ENCODE measurements at places on chromosomes 16 and 17.

GRCh38 chr17:35299135-35299534, 56.3 kb downstream of the SLFN5 start:
- no peak for DNase-seq

DNA sequence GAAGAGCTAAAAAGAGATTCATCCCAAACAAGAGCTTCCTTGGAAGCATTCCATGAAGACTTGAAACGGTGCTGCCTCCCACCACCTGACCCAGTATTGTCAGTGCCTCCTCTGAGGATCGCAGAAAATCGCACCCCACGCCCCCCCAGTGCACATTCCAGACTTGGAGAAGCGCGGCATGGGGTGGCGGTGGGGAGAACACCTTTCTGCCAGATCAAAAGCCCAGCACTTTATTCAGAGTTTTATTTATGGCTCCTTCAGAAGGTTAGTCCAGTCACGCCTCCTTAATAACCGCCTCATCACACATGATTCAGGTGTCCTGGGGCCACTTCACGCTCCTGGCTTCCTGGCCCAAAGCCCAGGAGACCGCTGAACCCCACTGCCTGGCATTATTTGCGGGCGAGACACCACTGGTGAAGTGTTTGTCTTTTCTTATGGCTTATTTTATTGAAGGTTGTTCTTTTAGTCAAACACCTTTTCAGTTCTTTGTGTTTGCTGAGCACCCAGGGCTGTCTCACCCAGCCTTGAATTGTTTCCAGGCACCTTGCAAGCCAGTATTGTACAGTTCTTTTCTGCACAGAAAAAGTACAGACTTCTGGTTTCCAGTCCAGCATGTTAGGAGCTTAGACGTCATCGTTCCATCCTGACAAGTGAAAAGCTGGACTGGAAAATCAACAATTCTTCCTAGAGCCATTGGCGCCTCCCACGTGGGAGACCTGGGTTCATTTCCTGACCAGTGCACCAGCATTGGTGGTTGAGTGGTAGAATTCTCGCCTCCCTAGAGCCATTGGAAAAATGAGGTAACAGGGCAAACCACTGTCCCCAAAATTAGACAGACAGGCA, 79.6 kb upstream of the CACNG5 start:
- no peak for DNase-seq

GRCh38 chr16:8935989-8936388, 27.7 kb downstream of the USP7 start:
- no peak for DNase-seq

DNA sequence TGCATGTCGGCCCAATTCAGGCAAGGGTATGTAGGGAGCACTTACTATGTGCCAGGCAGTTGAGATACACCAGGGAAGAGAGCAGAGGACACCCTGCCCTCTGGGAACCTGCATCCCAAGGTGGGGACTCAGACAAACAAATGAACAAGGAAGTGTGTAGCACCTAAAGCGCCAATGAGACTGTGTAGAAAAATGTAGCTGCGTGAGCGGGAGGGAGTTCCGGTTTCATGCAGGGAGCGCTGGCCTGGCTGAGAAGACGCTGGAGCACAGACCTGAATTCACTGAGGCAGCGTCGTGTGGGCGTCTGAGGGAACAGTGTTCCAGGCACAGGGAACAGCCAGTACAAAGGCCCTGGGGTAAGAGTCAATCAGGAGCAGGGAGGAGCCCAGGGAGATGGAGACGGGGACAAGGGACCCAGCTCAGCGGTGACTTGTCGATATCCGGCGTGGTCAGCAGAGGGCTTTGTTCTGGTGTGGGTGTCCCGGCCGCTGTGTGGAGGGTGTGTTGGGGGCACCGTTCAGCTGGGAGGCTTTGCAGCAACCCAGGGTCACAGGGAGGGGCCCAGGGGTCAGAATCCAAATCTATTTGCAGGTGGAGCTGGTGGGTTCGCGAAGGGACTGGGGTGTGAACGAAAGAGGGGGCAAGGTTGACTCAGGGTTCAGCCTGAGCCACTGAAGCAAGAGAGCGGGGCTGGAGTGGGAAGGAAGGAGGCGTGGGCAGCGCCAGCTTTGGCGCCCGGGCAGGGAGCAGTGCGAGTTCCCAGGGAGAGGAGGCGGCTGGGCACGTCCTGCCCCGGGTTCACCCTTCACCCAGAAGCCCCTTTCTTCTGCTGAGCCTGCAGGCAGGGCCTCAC, 17.8 kb upstream of the OSGIN1 start:
- no peak for DNase-seq

DNA sequence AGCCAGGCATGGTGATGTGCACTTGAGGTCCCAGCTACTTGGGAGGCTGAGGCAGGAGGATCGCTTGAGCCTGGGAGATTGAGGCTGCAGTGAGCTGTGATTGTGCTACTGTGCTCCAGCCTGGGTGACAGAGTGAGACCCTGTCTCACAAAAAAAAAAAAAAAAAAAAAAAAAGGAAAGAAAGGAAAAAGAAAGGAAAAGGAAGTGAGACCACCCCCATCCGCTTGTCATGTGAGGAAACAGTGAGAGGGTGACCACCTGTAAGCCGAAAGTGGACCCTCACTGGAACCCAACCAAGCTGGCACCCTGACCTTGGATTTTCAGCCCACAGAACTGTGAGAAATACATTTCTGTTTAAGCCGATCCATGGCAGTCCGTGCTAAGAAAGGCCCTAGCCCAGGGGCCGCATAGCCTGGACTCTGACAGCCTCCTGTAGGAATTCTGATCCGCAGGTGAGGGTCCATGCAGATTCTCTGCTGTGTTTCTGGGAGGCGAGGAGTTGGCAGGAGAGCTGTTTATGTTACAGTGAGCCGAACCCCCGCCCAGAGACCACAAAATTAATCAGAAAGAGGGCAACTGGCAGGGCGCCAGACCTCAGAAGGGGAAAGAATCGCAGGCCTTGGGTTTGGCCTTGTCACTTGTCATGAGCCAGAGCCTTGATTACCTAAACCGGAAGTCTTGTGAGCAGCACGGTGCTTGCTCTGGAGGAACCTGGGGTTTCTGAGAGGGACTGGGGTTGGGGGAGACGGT, 945 bp downstream of the SGSH start:
- DNase-seq, result peak; percentile 71

DNA sequence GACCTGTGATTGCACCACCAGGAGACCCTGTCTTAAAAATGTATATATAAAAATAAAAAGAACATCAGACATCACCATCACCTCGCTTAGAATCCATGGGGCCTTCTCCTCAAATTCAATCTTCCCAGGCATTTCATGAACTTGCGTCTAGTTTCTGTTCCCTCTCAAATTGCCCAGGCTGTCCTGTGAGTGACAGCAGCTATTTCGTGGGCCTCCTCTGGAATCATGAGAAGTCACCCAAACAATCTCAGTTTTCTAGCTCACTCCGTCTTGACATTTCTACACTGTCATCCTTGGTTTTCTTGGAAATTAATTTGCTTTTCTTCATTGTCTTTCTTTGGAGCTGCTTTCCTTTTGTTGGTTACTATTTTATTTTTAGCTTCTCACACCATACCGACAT, 7.3 kb downstream of the SLC52A1 start:
- no peak for DNase-seq

DNA sequence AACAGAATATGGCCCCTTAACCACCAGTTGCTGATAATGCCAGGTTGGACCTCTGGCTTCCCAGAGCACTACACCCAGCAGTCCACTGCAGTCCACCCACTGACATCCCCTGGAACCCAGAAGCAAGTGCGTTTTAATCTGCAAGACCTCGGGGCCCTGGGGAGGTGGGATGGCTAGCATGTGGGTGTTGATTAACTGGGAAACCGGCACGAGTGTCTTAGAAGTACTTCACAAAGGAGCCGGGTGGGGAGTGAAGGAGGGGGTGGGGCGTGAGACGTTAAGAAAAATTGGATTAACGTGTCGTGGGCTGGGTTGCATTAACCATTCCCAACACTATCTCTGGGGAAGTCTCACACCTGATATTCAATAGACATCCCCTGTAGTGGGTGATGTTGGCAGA, 6.1 kb upstream of the HIC1 start:
- DNase-seq, result no peak

DNA sequence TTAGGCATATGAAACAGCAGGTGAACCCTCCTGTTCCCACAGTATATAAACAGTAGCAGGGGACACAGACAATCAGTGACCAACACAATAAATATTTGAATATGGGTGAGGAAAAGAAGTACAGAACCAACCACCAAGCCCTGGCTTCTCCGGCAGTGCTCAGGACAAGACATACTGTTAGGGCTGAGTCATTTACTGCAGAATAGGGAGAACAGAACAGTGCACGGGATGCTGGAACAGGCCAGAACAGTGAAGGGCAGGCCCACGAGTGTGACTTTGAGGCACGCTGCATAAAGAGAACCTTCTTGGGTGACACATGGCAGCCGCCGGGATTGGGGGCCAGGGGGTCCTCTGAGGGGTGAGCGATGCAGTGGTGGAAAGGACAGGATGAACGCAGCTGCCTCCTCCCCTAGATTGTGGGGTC, 160.4 kb downstream of the CMIP start:
- no peak for DNase-seq

- DNase-seq, result no peak
Measured at GRCh38 chr17:39643271-39643670, 6.3 kb downstream of the STARD3 start.

GRCh38 chr16:29736764-29737163, 9.0 kb downstream of the C16orf54 start:
- no peak for DNase-seq

DNA sequence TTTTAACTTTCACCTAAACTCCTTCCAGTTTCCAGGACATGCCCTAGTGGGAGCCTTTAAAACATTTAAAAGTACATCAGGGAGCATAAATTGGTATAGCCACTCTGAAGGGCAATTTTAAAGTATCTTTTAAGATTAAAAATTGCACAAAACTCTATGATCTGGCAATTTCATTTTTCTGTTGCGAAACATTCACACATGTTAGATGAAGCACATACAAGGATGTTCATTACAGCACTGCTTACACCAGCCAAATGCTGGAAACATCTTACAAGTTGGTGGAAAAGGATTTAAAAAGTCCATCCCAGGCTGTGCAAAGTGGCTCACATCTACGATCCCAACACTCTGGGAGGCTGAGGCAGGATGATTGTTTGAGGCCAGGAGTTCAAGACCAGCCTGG, 26.4 kb upstream of the LONP2 start:
- no peak for DNase-seq

- DNase-seq, result peak; percentile 39
Measured at GRCh38 chr16:69171325-69172084, 15.5 kb upstream of the SNTB2 start.

DNA sequence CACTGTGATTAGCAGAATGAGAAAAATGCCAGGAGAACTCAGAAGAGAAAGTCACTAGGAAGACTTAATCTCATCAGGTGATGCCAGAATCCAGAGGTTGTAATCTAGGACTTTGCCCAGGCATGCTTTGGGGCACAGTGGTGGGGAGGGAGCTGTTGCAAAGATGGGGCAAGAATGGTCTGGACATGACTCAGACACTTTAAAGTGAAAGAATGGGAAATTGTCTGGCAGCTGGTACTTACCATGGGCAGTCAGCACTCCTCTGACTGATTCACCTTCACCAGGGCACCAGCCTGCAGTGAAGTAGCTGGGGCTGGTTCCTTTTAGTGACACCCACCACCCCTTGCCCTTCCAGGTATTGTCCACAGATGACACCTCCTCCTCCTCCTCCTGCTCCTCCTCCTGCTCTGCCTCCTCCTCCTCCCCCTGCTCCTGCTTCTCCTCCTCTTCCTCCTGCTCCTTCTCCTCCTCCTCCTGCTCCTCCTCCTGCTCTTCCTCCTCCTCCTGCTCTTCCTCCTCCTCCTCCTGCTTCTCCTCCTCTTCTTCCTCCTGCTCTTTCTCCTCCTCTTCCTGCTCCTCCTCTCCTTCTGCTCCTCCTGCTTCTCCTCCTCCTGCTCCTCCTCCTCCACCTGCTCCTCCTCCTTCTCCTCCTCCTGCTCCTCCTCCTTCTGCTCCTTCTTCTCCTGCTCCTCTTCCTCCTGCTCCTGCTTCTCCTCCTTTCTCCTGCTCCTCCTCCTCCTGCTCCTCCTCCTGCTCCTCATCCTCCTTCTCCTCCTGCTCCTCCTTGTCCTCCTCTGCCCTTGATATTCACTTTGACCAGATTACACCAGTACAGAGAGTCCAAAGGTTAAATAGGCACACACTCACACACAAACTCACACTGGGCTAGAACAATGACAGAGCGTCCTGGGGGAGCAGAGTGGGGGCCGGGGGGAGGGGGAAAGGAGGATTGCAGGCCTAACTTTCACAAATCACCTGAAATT, at the start of gene CHD9NB:
CHD9NB (minus strand) TSS at position 379 of the 983 bp plus-strand sequence. CDS start 8,739 bp downstream, outside the sequence.
- no peak for DNase-seq

GRCh38 chr16:19524356-19524615, 544 bp downstream of the CCP110 start:
- DNase-seq, result no peak

GRCh38 chr16:68214726-68215125, 21.2 kb downstream of the ESRP2 start:
- DNase-seq, result no peak

- DNase-seq, result no peak
Measured at GRCh38 chr17:3511852-3512504, 36.2 kb downstream of the ASPA start.

DNA sequence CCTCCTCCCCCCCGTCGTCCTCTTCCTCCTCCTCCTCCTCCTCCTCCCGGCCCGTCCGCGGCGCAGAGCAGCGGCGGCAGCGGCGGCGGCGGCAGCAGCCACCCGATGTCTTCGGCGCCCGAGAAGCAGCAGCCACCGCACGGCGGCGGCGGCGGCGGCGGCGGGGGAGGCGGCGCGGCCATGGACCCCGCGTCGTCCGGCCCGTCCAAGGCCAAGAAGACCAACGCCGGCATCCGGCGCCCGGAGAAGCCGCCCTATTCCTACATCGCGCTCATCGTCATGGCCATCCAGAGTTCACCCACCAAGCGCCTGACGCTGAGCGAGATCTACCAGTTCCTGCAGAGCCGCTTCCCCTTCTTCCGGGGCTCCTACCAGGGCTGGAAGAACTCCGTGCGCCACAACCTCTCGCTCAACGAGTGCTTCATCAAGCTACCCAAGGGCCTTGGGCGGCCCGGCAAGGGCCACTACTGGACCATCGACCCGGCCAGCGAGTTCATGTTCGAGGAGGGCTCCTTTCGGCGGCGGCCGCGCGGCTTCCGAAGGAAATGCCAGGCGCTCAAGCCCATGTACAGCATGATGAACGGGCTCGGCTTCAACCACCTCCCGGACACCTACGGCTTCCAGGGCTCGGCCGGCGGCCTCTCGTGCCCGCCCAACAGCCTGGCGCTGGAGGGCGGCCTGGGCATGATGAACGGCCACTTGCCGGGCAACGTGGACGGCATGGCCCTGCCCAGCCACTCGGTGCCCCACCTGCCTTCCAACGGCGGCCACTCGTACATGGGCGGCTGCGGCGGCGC, at the start of gene FOXF1:
FOXF1 (plus strand) TSS at position 63 of the 797 bp plus-strand sequence; CDS start at position 106, 43 bp downstream.
- no peak for DNase-seq

DNA sequence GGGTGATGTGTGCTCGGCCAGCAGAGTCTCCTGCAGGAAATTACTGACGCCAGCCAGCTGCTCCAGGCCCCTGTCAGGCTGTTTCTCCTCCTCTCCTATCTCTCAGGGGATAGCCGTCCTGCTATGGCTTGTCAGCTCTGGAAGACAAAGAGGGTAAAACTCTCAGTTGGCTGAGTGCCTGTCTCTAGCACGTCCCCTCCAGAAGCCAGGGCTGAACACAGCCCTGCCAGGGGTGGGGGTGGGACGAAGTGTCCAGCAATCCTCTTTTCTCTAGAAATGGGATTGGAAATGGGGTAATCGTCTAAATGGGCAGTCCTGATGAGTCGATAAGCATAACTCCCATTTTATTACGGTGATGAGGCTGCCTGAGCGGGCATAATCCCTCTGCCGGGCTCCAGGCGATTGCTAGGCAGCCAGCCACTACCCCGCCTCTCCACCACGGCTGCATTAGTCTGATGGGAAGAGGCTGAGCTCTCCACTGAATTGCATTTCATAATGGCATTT, 89.1 kb upstream of the GNAO1 start:
- DNase-seq, result peak; percentile 59

GRCh38 chr16:28311913-28312312, 19.6 kb downstream of the SBK1 start:
- no peak for DNase-seq
